Fibroblast of skin of left quadriceps (primary cell): ENCODE measurements at places on chromosomes 1 and 21.

GRCh38 chr1:174160109-174160473 lies 771 bp downstream of the RABGAP1L start:
- no peak for DNase-seq

GRCh38 chr21:46194374-46195334 lies 10.4 kb upstream of the SPATC1L start:
- DNase-seq: no peak

GRCh38 chr1:91282695-91283420 lies 121.8 kb downstream of the HFM1 start:
- DNase-seq: peak; percentile 41

DNA sequence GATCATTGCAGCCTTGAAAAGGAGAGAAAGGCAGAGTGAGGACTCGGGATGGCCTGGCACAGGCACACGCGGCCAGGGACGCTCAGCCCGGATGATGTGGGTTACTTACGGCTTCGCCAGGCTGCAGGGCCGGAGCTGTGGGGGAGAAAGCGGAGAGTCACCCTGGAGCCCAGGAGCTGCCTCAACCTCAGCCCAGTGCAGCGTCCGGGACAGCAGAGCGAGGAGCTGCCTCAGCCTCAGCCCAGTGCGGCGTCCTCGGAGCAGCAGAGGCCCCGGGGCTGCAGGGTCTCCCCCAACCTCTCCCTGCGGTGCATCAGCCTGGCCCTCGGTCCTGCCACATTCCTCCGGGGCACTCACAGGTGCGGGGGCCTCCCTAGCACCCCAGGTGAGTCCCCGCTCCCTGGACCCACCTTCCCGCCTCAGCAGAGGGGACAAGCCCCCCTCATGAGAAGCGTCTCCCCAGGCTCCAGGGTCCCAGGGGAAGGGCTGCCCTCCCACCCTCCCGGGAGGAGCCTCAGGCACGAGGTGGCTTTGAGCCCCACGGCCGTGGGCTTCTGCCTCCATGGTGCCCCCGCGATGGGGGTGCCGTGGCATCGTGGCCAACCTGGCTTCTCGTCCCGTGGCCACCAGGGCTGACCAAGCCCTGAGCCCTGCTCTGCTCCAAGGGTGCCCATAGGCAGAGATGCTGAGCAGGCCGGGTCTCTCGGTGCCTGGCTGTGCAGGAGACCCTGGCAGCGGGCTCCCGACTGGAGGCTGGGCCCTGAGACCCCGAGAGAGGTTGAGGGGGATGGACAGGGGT lies 10.5 kb upstream of the RNF223 start:
- no peak for DNase-seq

DNA sequence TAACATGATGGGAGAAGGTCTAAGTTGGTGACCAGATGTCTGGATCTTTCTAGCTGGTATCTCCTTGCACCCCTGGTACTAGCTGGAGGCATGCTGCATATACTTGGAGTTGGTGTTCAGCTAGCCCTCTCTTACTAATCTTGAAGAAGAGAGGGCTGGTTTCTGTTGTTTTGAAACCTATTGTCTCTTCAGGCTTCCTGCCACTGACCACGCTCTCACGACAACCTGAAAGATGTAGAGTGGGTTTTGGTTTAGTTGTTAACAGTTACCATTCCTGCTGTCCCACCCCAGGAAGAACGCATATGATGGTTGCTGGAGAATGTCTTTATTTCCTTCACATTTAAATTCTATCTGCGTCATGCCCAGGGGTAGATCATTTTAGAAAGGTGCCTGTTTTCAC lies 3.6 kb downstream of the MAN1C1 start:
- DNase-seq: no peak
